IMR-90 (cell line): ENCODE measurements at places on chromosomes 1 and 21. TPM values are rescaled to one million over a fixed set of nuclear protein-coding genes. Genes with fewer than 3 reads are reported as not detected.

The IQGAP3 gene
- total RNA-seq, result 13.6 TPM in 2 replicates

The TAF13 gene
- total RNA-seq, result 13.1 and 81.4 TPM in 2 replicates

The NUDC gene
- 34.8 and 50.0 TPM in 2 replicates for total RNA-seq

The INAVA gene
- under 0.01 TPM in 1 of 2 replicates, not detected in the other for total RNA-seq

The AMY1B gene
- total RNA-seq, result not detected in 2 replicates

The ATP6V1G3 gene
- total RNA-seq, result not detected in 2 replicates
